ENCODE measurements at places on chromosomes 16 and 17. TPM values are rescaled to one million over a fixed set of nuclear protein-coding genes. Genes with fewer than 3 reads are reported as not detected.

DNA sequence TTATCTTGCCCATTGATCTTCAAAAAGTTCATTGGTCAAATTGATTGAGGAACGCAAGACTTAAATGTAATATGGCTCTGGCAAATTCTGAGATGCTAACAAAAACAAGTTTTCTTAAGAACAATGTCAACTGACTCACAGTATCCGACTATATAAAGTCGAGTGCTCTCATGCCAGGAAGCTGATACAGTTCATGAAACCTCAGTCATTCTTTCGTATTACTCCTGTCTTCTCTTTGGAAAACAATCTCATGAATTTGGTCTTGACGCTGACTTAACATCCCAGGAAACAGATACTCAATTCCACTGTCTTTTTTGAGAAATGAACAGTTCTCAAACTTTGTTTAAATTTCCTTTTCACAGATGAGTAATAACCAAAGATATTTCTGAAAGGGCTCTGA, 704.9 kb downstream of the MAF start:
- DNase-seq = no peak

DNA sequence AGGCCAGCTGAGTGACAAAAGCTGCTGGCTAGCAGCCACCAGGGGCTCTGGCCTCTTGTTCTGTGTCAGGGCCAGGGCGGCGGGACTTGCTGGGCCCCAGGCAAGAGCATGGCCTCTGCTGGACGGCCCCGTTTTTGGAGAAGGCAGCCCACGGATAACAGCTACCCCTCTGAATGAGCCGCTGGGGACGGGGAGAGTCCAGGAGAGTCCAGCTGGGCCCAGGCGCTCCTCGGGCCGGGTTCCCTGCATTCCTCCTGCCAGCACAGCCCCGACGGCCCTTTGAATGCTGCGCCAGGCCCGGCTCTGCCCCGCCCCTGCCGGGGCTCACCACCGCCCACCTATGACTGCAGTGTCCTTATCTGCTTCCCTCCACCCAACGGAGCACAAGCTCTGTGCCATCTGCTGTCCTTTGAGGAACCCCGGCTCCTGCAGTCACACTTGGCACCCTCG, 33.4 kb downstream of the SLC7A5 start:
- DNase-seq = no peak

The HOXB5 gene
- total RNA-seq = not detected

The COQ7 gene
- total RNA-seq = 16.8 TPM

The KCNG4 gene
- not detected for total RNA-seq
